ENCODE measurements at places on chromosomes 4 and X.

GRCh38 chr4:111712093-111712677 lies 433.1 kb upstream of the FAM241A start:
- DNase-seq, result no peak

GRCh38 chrX:134026565-134027311 lies 41.3 kb upstream of the GPC3 start:
- no peak for DNase-seq

GRCh38 chr4:179755322-179755721 lies 2313.1 kb upstream of the AGA start:
- no peak for DNase-seq

GRCh38 chrX:32480019-32480418 lies 731.3 kb downstream of the DMD start:
- DNase-seq, result no peak

GRCh38 chrX:125953814-125954213 lies 212.3 kb downstream of the DCAF12L2 start:
- peak; percentile 16 for DNase-seq

- no peak for DNase-seq
These were observed 3.3 kb downstream of the SH3BP2 start for GRCh38 chr4:2795893-2796848.

DNA sequence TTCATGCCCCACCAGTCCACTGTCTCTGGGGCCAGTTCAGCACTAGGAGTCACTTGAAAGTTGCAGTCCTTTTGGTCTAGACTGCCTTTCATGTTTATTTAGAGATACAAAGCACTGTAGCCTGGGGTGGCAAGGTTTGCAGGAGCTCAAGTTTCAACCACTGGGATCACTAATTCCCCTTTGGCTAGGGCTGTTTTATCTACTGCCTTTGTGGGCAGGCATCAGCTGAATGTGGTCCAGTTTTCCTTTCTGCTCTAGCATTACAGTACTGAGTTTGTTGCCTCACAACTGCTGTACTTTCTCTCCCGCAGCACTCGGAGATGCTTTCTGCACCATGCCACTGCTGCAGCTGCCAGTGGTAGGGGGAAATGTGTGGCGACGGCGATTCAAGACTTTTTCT lies 222.3 kb upstream of the HDX start:
- DNase-seq, result no peak

- no peak for DNase-seq
These were observed 140.9 kb downstream of the SPATA18 start for GRCh38 chr4:52192001-52192400.

GRCh38 chrX:19912-20571 lies 261.1 kb upstream of the PLCXD1 start:
- DNase-seq, result no peak

GRCh38 chr4:161496-162284 lies 37.4 kb downstream of the ZNF718 start:
- DNase-seq, result no peak

DNA sequence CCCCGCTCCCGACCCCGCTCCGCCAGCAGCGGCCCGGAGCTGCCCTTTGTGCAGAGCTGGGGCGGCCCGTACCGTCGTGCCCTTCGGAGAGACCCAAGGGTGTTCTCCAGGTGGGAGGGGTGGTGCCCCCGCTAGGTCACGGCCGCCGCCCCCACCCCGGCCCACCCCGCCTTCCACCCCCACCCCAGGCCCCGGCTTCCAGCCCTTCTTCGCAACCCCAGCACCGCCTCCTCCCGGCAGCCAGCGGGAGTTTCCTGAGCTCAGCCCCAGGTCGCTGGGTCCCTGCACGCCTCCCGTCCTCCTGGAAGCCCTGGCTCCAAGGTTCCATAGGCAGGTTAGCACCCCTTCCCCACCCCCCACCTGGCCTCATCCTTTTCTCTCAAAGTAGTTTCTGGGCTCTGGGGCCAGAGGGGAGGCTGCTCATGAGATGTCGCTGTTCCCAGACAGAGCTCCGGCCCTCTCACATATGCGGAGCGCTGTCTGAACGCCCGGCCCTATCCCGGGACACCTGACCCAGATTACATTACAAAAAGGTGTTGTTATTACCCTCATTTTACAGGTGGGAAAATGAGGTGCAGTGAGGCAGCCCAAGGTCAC lies 25.2 kb upstream of the FGFR3 start:
- DNase-seq, result no peak

DNA sequence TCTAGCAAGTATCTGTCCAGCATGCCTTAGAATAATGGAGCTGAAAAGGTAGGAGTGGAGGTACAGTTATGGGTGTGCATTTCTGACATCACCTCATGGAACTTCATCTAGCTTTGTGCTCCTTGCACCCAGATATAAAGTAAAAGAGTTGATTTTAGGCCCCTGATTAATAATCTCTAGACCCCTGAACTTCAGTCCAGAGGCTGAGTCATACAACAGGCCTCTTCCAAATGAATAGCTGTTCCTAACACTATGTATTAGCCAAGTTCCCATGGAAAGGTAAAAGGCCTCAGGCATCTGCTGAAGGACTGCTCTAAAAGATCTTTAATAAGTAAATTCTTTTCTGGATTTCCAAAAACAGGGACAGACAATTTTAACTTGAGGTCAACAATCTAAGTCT lies 16.2 kb downstream of the TBC1D9 start:
- DNase-seq, result no peak

DNA sequence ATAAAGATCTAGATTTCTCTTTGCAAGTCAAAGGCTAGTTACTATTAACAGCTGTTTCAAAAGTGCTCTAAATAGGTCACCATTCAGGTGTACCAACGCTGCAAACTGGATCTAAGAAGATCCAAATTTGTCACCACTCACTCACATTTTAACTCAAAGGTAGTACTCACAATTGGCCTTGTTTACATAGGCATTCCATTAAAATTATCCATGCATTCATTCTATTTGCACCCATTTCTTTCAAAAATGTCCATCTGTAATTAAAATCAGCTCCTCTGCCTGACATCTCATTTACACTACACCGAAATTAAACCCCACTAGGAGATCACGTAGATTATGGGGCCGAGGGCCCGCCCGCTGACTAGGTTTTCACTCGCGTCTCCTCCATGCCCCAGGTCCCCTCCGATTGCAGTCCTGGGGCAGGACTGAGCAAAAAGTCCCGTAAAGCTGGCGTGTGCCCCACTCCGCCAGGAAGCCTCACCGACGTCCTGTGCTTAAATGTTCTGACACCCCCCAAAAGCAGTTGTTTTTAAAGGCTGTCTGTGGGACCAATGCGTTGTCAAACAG lies 1.3 kb upstream of the ING2 start:
- no peak for DNase-seq

DNA sequence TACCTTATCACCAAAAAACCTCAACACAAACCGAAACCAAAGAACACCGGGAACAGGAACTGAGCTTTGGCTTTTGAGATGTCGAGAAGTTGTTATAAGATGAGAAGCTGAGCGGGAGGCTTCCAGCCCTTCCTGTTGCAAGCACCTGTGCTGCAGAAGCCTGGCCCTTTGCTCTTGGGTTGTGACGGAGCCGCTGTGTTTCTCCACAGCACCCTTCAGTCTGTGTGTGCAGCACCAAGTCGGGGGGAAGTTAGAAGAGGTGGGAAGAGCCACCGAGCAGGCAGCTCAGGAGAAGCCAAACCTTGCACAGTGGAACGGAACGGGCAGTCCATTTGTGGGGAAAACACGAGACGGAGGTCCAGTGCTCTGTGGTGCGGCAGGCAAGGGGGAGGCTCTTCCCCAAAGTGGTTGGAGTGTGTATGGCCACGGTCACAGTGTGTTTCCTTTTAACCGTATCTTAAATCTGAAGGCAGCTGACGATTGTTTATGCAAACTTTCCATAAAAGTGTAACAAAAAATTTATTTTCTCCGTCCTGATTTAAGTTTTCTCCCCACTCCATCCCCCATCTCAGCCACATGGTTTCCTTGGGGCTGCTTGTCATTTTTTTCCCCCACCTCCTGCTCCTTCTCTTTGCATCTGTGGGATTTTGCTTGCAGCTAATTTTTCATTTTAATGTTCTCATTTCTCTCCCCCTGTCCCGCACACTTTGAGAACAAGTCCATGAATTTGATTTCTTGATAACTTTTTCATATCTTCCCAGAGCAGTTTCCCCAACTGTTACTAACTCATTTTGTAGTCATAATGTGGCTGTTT lies 123.7 kb downstream of the STOX2 start:
- no peak for DNase-seq

GRCh38 chrX:137166591-137166990 lies 132.8 kb upstream of the GPR101 start:
- DNase-seq, result no peak
